ENCODE measurements at places on chromosomes 13 and 19.

GRCh38 chr13:57865600-57866294 lies 234.2 kb downstream of the PCDH17 start:
- no peak for DNase-seq

GRCh38 chr19:9566729-9567128 lies 17.6 kb downstream of the ZNF121 start:
- no peak for DNase-seq

DNA sequence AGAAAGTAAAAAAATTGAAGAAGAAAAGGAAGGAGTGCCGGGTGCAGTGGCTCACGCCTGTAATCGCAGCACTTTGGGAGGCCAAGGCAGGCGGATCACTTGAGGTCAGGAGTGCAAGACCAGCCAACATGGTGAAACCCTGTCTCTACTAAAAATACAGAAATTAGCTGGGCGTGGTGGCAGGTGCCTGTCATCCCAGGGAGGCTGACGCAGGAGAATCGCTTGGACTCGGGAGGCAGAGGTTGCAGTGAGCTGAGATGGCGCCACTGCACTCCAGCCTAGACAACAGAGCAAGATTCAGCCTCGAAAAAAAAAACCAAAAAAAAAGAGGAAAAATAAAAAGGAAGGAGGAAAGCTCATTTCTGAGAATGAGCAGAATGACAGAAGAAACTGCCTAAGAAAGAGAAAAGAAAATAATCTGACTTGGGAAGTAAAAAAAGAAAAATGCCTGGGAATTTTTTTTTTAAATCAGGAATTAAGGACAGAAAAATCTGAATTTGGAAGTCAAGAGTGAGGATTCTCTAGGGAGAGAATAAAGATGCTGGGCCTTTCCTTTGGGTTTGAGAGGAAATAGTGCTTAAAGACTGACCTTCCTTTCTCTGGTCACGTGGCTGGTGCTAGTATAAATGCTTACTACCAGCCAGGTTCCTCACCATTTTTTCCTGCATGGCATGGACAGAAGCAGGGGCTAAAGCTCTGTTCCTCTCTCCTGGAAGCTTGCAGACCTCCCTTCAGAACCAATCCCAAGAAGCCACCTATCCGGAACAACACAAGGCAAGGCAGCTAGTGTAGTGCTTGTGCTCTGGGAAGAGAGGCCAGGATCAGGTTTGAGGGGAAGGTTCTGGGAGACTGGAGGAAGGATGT lies at the start of gene FFAR2:
Gene FFAR2, plus strand, starts transcription at position 652 of the 864 bp plus-strand sequence. CDS start 1,458 bp downstream, outside the sequence.
- DNase-seq: no peak

DNA sequence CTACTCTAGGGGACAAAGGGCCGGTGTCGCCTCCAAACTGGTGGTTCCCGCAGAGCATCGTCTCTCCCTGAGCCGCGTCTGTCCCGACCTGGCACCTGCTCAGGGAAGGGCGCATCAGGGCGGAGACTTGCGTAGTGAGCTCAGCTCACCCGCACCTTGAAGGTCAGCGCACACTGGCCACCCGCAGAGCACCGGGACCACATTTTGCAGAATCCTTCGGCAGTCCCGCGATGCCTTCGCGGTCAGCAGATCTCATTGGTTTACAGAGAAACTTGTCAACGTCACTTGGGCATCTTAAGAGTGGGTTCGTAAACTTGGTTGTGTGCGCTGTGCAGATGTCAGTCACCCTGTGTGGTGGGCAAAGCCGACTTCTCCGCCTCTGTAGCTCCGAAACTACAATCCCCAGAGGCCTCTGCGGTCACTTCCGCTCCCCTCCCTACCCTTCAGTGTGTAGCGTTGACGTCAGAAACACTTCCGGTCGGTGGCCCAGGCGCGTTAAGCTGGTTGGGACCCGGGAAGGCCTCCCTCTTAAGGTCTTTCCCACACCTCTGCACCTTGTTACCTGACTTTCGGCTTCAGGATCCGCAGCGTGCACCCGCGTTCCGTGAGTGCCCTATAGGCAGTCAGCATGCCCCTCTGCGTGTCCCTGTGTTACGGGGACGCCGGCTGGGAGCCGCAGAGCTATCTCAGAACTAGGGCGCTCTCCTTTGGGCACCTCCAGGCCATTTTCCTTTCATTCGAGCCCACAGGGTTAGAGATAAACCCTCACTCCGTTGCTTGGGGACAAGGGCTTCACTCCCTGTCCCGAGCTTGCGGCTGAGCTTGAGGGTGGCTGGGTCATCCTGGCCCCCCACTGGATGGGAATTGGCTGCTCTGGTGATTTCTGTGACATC lies 36.5 kb upstream of the ZNF527 start:
- DNase-seq: peak; percentile 77

GRCh38 chr13:48415516-48415915 lies 2.6 kb upstream of the LPAR6 start:
- no peak for DNase-seq

GRCh38 chr13:23949200-23949599 lies 51.9 kb upstream of the C1QTNF9B start:
- DNase-seq: no peak
